Sciatic nerve (tissue), 2 donors: ENCODE measurements at places on chromosomes 1 and 21.

DNA sequence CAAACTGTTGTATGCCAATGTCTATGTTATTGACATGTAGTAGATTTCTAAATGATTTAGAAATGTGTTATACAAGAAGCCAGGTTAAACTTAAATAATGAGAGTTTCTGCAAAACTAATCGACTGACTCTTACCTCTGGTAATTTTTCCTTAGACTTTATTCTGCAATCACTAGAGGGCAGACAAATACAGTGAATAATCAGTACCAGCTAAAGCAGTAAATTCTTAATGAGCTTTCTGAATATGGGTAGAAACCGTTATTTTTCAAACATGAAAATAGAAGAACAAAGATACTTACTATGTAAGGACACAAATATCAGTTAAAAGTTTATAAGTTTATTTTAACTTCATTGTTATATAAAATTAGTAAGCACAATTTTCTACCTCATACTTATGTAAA, 97.9 kb upstream of the RGS1 start:
- DNase-seq: no peak

GRCh38 chr21:25953196-25953595, 217.4 kb downstream of the APP start:
- DNase-seq: no peak

DNA sequence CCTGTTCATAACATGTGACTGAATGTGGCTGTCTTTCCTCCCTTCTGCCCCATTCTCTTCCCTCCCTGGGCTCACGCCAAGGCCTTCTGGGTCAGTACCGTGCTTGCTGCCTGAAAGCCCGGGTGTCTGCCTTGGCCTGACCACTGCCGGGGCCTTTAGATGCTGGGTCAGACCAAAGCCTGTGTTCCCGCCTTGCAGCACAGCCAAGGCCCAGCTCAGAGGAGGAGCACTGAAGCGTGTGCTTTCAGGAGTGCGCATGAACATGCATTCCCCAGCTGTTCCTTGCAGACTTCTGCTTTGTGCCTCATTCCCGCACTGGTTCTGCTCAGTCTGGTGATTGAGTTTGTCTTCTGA, 27.0 kb upstream of the SARS1 start:
- DNase-seq: peak; percentile 68

GRCh38 chr1:156773607-156774006, 6.3 kb downstream of the PRCC start:
- DNase-seq: no peak

DNA sequence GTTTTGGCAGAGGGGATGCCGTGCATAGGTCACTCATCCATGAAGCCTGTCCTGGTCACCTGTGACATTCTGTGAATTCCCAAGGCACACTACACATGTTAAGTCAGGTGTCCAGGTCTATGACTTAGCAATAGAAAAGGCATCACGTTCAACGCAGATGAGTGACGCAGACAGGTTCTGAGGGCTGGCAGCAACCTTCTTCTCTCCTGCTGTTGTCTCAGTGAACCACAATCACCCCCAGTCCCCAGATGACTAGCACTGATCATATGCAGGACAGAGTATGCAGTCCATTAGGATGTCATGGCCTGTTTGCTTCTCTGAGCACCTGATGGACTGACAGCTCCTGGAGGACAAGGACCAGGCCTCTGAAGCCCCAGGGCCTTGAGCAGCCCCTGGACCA, 157.8 kb upstream of the KAZN start:
- no peak for DNase-seq

DNA sequence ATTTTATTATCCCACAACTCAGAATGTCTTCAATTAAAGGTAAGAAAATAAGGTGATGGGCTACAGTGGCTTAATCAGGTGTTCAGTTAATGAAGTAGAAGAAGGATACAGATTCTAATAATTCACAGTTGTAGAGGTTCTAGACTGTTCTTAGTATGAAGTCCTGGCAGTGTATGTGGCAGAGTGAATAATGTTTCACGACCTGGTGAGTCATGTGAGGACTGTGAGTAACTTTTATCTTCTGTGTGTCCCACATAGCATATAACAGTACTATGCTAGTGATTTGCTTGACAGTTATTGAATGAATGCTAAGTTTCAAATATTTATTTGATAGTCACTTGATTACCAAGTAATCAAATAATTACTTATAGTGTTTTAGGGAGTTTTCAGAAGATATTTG, 20.0 kb downstream of the SLC16A4 start:
- DNase-seq: no peak

DNA sequence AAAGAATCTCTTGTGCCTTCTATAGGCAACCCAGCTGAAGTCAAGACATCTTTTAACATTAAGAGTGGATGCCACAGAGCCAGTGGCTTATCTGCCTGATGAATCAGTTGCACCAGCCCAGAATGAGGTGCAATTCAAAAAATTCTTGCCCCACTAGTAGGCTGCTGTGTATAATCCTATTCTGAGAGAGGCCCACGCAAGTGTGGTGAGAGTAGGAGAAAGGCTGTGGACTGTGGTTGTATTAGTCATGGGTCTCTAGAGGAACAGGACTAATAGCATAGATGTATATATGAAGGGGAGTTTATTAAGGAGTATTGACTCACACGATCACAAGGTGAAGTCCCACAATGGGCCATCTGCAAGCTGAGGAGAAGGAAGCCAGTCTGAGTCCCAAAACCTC, 216.4 kb downstream of the LTN1 start:
- DNase-seq: no peak

GRCh38 chr1:150484861-150485260, 2.4 kb upstream of the TARS2 start:
- DNase-seq: peak; percentile 9

DNA sequence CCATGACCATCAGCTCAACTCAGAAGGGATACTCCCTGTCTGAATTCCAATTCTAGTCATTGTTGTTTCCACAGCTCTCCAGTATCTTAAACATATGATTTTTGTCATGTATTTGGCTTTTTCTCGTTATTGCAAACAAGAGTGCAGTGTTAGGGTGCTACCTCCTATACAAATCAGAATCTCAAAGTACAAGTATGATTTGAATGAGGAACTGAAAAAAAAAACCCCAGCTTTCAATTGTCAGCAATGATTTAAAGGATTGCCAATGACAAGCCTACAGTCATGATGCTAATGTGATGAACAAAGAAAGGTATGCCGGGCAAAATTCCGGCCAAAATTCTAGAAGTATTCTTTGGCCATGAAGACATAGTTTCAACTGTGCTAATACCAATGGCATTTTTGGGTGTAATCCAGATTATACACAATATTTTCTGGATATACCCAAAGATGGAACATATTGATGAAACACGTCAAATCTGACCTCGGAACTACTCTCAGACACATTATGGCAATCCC, 14.9 kb downstream of the TMEM35B start:
- DNase-seq: no peak

- DNase-seq: peak; percentile 70
Measured at GRCh38 chr1:155126556-155127104, 1.0 kb upstream of the EFNA1 start.

DNA sequence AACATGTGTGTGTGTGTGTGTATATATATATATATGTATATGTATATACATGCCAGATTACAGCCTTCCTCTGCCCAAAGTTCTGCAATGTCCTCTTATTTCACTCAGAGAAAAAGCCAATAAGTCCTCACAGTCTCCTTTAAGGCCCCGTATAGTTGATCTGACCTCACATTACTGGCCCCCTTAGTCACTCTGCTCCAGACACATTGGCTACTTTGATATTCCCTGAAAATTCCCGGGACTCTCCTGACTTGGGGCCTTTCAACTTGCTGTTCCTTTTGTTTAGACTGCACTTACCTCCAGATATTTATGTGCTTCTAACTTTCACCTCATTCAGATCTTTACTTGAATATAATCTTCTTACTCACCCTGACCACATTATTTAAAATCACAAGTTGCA, 4.2 kb upstream of the BSDC1 start:
- no peak for DNase-seq

DNA sequence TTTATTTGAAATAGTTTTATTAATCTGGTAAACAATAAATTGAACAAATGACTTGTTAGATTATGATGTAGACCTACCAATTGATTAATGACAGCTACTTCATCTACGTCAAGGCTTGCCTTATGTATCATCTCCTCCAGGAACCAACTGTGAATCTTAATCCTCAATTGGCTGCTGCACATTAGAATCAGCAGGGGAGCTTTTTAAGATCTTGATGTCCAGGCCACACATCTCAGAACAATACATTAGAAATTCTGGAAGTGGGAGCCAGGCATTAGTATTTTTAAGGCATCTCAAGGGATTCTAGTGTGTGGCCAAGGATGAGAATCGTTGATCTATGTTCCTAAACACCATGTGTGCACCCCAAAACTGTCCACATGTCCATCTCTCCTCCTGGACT, 52.0 kb upstream of the LYPLAL1 start:
- DNase-seq: no peak

GRCh38 chr1:118461154-118461553, 276.1 kb upstream of the SPAG17 start:
- DNase-seq: no peak

DNA sequence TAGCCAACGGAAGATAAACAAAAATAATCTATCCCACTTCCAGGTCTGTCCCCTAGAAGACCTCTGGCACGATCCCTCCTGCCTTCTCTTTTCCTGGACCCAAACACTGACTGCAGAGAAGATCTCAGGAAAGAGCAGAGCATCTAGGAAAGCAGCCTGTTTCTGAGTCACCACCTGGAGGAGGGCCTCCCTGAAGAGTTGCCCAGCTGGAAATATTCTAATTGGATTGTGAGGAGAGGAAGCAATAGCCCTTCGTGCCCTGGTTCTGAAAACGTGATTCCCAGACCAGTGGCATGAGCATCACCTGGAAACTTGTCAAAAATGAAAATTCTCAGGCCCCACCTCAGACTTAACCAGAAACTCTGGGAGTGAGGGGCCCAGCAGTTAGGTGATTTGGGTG, 411.1 kb downstream of the SETD4 start:
- no peak for DNase-seq

- DNase-seq: no peak
Measured at GRCh38 chr1:67700220-67700619, 15.2 kb downstream of the GADD45A start.

- DNase-seq: no peak
Measured at GRCh38 chr1:204968951-204969350, 74.1 kb upstream of the CNTN2 start.

DNA sequence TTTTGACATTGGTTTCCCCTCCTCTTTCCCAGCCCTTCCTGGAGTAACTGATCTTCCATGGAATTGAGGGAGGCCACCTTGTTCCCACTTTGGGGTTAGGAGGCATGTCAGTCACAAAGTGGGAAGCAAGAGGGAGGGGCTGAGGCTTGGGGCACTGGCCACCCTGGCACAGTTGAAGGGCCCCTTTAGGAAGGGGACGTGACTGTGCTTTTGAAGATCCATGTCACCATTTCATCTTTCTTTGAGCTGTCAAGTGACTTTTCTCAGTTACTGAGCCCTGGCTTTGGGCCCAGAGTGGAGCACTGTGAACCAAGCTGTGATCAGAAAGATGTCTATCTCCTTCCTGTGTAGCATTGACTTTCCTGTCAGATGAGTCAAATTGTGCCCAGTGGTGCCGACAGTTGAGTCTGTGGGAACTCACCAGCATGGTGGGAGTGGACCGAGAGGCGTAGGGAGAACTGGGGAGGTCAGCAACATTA, 38.5 kb upstream of the TDRD10 start:
- DNase-seq: no peak

DNA sequence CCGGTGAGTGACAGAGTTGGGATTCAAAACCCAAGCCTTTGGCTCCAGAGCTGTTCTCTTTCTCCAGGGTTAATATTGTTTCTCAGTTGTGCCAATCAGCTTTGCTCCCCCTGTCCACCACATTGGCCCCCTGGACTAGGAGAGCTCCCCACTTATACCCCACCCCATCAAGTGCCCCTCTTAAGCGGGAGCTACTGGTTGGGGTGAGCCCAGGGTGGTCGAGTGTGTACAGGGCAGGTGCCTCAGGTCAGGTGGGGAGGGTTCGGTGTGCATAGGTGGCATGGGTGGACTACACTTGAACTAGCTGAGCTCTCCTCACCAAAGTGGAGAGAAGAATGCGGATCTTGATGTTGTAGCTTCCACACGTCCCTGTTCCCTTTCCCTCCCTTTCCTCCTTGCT, 14.2 kb downstream of the KCNA2 start:
- no peak for DNase-seq
